CD4-positive, alpha-beta T cell treated with Interleukin-15 for 4 hours (primary cell): ENCODE measurements at places on chromosomes 1 and 21.

GRCh38 chr1:21020151-21020550 lies 156.5 kb downstream of the EIF4G3 start:
- DNase-seq, result no peak

GRCh38 chr1:28416509-28417194 lies 47.1 kb downstream of the PHACTR4 start:
- no peak for DNase-seq

- no peak for DNase-seq
These were observed 6.2 kb downstream of the HSD11B1 start for GRCh38 chr1:209710847-209711246.

DNA sequence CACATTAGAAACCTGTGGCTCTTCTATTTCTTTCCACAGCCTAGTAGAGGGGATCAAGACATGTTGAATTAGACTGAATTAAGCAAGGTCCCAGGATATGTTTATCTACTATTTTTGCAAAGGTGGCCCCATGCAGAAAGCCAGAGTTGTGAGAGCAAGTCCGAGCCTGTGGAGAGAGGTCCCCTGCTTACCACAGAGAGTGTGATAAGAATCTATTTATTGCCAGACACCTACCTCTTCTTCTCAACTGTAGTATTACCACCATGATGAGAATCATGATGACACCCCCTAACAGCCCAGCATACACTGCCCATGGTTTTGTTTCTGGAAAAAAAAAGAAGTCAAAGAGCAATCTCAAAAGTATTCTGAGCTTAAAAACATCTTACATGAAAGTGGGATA lies 23.0 kb downstream of the SLAMF1 start:
- DNase-seq, result no peak
